ENCODE measurements at places on chromosomes 3 and 15. TPM values are rescaled to one million over a fixed set of nuclear protein-coding genes. Genes with fewer than 3 reads are reported as not detected.

CAMKV gene
- not detected for total RNA-seq

SLC51A gene
- not detected for total RNA-seq

ADCY5 gene
- total RNA-seq = 0.51 TPM

OR5K2 gene
- not detected for total RNA-seq

HEXA gene
- 80.3 TPM for total RNA-seq
